Hematopoietic multipotent progenitor cell (in vitro differentiated cells): ENCODE measurements at places on chromosomes 11 and 22.

GRCh38 chr11:71458146-71459070 is 5.4 kb downstream of the NADSYN1 start:
- DNase-seq = no peak

- no peak for DNase-seq
Measured at GRCh38 chr22:19816372-19817119, 38.1 kb downstream of the GNB1L start.

GRCh38 chr11:65718964-65719492 is 1.6 kb downstream of the RNASEH2C start:
- no peak for DNase-seq

- no peak for DNase-seq
Measured at GRCh38 chr11:129048911-129049310, 106.2 kb upstream of the TP53AIP1 start.

GRCh38 chr11:93194673-93195291 is 3.0 kb downstream of the SLC36A4 start:
- DNase-seq = no peak
